ENCODE measurements at places on chromosomes 3 and 15. TPM values are rescaled to one million over a fixed set of nuclear protein-coding genes. Genes with fewer than 3 reads are reported as not detected.

- no peak for DNase-seq
Measured at GRCh38 chr15:85274315-85275050, 105.9 kb upstream of the AKAP13 start.

- no peak for DNase-seq
Measured at GRCh38 chr3:10869460-10869859, 53.4 kb downstream of the SLC6A11 start.

GRCh38 chr15:100338971-100339444 lies 2.8 kb downstream of the ADAMTS17 start:
- DNase-seq = peak; percentile 69

GRCh38 chr15:20643024-20643770 lies 101.6 kb upstream of the GOLGA6L6 start:
- no peak for DNase-seq

DNA sequence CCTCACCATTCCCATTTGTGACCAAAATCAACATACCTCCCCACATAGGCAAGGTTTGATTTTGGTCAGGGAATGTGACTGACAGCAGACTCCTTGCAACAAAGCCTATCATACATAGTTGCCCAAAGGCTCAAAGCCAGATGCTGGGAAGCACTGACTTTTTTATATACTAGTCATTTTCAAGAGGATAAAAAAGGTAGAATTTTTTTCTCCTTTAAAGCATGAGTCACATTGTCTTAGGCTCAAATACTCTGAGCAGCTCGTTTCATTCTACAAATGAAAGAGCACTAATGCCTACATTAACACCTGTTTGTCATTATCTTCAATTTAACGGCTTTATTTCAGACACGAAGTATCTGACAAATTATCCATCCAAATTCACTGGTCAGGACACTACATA lies 36.2 kb downstream of the ICE2 start:
- peak; percentile 78 for DNase-seq

- DNase-seq = peak; percentile 84
Measured at GRCh38 chr15:45690581-45691260, 55.9 kb downstream of the SQOR start.

DNA sequence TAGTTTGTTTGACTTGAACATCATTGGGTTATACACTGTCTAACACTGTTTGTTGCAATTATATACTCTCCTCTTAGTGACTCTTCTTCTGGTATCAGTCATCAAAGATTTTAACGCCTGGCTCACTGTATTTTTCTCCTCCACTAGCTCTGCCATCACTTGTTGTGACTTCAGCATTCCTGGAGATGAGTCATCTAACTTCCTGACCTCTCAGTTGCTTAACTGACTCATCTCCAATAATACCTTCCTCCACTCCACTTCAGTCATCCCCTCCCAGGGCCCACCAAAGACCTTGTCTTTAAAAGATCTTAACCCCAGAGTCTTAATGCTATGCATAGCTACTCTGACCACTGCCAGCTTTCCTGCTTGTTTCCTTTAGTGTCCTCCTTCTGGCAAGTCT lies 28.6 kb upstream of the CLSTN2 start:
- peak; percentile 60 for DNase-seq

- DNase-seq = peak; percentile 62
Measured at GRCh38 chr15:85706779-85707518, 87.8 kb downstream of the KLHL25 start.

Gene CDHR4
- total RNA-seq = not detected

Gene FEZF2
- not detected for total RNA-seq

Measured in GM23248 (cell line).